Fibroblast of skin of scalp (primary cell): ENCODE measurements at places on chromosomes 6 and 20.

DNA sequence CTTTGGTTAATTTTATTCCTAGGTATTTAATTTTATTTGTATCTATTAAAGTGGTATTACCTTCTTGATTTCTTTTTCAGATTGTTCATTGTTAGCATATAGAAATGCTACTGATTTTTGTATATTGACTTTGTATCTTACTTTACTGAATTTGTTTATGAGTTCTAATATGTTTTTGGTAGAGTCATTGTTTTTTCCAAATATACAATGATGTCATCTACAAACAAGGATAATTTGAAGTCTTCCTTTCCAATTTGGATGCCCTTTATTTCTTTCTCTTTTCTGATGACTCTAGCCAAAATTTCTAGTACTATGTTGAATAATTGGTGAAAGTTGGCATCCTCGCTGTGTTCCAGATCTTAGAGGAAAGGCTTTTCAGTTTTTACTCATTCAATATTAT lies 43.0 kb upstream of the HMGCLL1 start:
- no peak for DNase-seq

DNA sequence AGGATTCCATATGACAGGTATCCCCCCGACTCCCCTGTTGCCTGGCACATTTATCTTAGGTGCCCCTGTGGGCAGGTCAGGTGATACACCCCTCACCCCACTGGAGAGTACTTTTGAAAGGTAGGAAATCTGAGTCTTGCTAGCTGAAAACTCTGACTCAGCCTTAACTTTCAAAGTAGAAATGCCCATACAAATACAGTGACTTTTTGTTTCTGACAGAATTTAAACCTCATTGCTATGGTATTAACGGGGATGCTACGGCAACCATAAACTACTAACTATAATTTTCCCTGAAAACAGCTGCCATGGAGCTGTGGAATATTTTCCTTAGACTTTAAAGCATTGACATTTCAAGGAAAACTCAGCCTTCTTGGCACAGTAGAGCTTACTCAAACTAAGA lies 536.0 kb downstream of the RFPL4B start:
- peak; percentile 30 for DNase-seq

DNA sequence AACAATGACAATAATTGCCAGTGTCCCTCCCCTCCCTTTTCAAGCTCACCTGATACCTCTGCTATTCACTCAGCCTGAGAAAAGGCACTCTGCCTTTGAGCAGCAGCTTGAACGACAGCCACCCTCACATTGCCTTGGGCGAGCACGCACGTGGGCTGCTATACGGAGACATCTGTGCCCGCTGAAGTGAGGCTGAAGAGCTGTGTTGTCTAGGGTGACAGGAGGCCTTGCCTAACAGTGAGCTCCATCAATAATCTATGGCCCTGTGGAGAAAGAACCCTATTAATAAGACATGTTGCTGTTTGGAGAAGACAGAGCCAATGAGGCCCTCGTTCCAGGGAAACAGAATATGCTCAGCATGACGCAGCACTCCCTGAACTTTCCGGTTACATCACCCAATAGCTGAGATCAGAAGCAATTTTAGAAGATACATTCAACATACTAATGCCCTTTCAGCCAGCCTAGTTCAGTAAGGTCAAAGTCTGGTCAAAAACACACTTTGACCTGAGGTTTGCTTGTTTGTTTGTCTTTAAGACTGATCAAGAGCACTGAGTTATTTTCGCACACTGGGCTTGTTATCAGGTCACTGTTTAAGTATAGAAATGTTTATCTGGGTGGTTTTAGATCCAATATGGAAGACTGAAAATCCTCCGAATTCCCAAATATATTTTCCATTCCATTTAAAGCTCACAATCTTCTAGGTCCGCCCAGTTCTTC lies 30.6 kb downstream of the RBM24 start:
- peak; percentile 67 for DNase-seq

DNA sequence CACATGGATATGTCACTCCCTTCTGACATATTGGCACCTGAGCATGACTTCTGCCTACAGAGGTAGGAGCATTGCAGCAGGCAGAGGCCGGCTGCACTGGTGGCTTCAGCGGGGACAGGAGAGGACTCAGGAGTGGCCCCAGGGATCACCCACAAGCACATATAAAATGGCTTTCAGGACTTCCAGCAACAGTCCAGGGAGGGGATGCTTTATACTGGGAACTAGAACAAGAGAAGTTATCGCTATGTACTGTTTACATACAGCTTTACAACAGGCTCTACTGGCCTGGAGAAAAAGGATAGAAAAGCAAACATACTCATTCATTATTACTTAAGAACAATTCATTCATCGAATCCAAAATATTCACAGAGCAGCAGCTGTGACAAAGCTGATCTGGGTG lies 337.8 kb downstream of the THBS2 start:
- no peak for DNase-seq

GRCh38 chr20:52799130-52799529 lies 173.0 kb upstream of the TSHZ2 start:
- DNase-seq, result no peak

DNA sequence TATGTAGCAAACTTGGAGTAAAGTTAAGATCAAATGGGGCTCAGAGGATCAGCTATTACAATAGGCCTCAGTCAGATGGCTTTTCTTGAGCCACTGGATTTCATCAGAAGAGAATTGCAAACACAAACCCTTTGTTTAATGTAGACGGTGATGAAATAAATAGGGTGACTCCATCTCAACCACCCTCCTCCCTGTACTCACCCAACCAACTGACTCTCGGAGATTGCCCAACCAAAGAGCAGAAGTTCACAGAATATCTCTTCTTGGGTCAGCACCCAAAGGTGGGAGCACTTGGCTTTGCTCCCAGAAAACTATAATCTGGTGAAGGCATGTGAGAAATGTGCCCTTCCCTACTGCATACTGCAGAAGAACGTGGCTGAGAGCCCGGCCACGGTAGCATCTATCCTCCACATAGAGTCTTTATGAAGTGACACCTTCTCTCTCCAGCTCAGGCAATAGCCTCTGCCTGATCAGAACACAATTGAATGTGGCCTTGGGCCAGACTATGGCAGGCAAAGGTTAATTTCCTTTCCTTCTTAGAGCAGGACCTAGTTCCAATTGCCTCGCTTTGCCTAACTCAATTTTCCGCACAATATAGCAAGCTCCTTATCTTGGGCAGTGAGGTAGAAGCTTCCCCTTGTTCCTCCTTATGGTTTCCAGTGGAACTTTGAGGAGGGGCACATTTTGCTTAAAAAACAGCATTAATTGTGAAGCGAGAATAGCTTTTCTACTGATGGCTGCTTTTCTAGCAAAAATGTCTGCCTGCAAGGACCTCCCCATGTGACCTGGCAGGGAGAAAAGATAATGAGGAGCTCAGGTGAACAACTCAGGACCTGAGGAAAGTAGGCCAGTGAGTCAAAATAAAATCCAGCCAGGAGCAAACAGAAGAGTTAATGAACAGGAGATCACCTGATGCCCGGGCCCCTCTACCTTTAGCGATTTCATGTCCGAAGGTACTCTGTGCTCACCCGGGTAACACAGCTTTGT lies 79.4 kb downstream of the GFOD1 start:
- no peak for DNase-seq

- DNase-seq, result peak; percentile 8
These were observed 67.5 kb downstream of the MACROD2 start for GRCh38 chr20:14062786-14063185.

- DNase-seq, result no peak
These were observed 6.7 kb upstream of the SLC17A9 start for GRCh38 chr20:62945771-62946339.

GRCh38 chr6:105209950-105210706 lies 30.3 kb upstream of the POPDC3 start:
- peak; percentile 76 for DNase-seq

- no peak for DNase-seq
These were observed 216.5 kb upstream of the SNX9 start for GRCh38 chr6:157606516-157606915.

DNA sequence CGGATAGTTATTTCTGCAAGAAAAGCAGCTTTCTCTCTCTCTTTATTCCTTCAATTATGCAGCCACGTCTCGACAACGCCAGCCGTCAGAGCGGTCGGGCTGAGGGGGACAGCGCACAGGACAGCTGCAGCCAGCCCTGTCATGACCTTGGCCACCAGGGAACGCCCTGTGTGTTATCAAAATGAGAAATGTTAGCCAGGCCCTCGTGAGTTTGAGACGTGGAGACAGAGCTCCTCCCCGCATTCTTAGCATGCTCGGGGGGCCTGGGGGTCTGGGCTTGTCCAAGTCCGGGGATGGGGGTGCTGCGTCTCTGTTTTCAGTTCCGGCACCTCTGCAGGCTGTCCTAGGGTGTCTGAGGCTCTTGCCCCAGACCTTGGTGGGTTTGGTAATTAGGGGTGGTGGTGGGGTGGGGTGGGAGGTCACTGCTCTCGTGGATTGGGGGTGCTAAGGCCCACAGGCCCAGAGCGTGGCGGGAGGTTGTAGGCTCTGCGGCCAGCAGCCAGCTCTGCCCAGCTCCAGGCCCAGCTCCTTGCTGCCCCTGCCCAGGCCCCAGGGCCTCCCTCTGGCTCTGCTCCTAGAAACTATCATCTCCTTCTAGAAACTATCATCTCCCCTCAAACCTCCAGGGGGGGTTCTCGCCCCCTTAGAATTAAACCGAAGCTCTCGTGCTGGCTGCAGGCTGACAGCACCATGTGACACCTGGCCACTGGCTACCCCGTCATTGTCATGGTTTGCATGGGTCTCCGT lies 54.3 kb upstream of the GATA5 start:
- DNase-seq, result no peak

- DNase-seq, result no peak
These were observed 311.9 kb upstream of the CITED2 start for GRCh38 chr6:139686308-139686707.

DNA sequence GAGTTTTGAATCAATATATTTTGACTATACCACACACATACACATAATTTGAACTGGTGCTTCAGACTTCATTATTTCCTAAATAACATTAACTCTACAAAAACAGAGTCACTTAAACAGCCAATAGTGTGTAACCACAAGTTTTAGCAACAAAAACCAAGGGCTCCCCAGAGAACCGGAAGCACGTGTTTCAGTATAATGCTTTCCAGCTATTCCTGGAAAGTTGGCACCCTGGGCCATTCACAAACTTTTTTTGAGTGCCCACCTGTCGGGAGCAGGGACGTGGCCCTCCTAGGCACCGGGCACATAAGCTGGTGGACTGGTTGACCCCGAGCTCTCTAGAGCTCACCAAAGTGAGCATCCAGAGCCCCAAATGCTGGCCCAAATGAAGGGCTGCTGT lies 1.9 kb upstream of the SLC35D3 start:
- DNase-seq, result no peak
